ENCODE measurements at places on chromosomes 3 and 15.

DNA sequence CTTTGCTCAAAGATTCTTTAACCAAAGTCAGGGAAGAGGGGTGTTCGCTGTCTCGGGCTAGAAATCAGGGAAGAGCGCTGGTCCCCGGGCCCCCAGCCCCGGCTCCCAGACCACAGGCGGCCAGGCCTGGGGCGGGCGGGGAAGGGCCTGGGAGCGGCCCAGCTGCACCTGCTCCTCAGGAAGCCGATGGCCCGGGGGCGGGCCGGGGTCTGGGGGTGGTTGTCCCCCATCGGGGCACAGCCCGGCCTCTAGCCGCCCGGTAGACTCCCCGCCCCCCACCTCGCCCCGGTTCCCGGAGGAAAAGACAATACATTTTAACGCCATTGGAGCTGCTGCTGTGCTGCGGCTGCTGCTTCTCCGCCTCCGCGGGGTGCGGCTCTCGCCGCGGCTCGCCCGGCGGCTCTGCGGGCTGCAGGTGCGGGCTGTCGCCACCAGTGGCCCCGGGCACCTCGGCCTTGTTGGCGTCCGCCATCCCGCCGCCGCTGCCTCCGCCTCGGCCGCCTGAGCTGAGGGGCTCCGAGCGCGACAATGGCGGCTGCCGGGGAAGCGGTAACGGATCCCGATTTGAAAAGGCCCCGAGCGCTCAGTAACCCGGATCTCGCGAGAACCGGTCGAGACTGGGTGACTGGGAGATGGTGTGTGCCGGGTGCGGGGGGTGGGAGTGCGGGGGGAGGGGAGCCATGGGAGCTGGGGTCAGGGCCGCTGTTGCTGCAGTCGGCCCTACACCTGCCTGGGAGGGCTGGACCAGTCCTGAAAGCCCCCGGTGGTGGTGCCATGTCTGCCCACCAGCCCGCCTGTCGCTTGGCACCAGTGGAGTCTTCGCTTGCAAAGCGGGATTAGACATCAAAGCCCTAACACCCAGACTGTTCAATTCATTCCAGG lies at the start of gene MYEF2:
TSS of gene MYEF2 (minus strand) at position 530 of the 882 bp plus-strand sequence. CDS start at position 472, 58 bp downstream.
- DNase-seq, result peak; percentile 26

GRCh38 chr15:77748078-77749064 lies 115.7 kb upstream of the LINGO1 start:
- no peak for DNase-seq

DNA sequence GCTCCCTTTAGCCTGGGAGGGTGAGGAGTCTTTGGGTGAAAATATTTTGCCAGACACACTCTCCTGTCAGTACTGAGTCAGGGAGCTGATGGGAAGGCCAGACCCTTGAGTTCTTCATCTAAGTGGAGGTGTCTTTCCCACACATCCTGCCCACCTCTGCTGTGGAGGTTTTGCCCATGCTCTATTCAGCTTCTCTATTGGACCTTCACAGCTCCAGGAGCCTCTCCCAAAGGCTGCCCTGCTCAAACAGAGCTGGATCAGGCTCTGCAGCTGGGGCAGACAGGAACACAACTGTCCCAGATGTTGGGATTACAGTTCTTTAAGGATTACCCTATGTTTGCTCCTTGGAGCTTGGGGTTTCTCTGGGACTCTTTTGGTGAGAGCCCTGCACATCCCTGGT lies 77.9 kb downstream of the SPSB4 start:
- no peak for DNase-seq

GRCh38 chr3:146544002-146544928 lies at the start of gene PLSCR1:
Gene PLSCR1, minus strand, starts transcription at chr3:146544607. Its CDS starts 8,055 bp downstream, at chr3:146536552.
- DNase-seq, result peak; percentile 5

DNA sequence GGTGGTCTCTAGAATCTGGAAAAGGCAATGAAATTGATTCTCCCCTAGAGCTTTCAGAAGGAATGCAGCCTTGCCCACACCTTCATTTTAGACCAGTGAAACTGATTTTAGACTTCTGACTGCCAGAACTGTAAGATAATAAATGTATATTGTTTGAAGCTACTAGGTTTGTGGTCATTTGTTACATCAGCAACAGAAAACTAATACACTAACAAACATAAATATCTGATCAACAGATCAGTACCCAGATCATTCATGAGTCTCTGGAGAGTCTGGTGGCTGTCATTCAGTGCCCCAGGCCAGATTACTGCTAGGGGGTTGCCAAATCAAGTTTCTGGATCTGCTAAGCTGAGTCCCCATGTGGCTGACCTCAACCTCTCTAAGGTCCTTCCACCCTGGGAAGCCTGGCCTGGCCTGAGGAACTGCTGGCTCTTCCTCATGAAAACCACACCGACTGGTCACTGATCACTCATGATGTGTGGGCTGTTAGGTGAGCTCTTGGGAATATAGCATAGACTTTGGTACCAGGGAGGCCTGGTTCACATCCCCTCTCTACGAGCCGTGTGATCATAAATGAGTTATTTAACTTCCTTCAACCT lies 11.1 kb upstream of the LACTB start:
- no peak for DNase-seq

Measured in NCI-H1694 (cell line).